Stomach (tissue), 19 donors: ENCODE measurements at places on chromosomes 7 and 10. TPM values are rescaled to one million over a fixed set of nuclear protein-coding genes. Genes with fewer than 3 reads are reported as not detected.

GRCh38 chr7:29270594-29271318 is 76.2 kb downstream of the CHN2 start:
- H3K27me3 ChIP-seq, result no peaks in the 10 kb centered on the region
- H3K27ac ChIP-seq, result peak overlapping the region; percentile 52

DNA sequence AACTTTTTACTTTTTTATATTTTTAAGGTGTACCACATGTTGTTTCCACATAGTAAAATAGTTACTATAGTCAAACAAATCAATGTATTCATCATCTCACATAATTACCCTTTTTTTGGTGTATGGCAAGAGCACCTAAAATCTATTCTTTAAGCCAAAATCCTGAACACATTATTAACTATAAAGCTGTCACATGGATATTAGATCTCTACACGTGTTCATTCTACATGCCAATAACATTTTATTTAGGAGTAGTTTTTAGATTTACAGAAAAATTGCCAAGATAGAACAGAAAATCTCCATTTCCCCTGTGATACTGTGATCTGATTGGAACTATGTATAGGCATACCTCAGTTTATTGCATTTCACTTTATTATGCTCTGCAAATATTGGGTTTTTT is 137.1 kb downstream of the SH2D4B start:
- H3K27me3 ChIP-seq, result no peaks in the 10 kb centered on the region
- no peaks in the 10 kb centered on the region for H3K36me3 ChIP-seq
- no peaks in the 10 kb centered on the region for H3K4me1 ChIP-seq
- H3K27ac ChIP-seq, result no peak overlapping the region

DNA sequence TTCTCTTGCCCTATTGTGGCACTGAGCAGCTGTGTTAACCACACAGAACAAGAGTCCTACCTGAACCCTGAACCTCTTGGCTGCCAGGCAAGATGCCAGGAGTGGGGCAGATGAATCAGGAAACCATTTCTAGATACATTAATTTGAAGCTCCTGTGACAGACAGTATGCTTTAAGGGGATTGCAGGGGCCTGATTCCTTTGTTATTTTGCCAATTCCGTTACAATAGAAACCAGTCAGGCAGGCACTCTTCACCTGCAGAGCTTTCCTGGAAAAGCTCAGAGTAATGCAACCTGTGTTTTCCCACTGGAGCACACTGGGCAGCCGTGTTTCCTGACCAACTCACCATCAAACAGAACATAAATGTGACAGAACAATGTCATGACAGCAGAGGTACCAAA is 233.1 kb downstream of the BMPER start:
- no peaks in the 10 kb centered on the region for H3K4me1 ChIP-seq
- DNase-seq, result no peak
- H3K4me3 ChIP-seq, result no peak overlapping the region

CDH23 gene
- 0.53 TPM for polyA plus RNA-seq

GRCh38 chr7:137687556-137688265 is 159.1 kb downstream of the DGKI start:
- DNase-seq, result no peak
- H3K27me3 ChIP-seq, result no peaks in the 10 kb centered on the region
- H3K4me3 ChIP-seq, result no peak overlapping the region

DNA sequence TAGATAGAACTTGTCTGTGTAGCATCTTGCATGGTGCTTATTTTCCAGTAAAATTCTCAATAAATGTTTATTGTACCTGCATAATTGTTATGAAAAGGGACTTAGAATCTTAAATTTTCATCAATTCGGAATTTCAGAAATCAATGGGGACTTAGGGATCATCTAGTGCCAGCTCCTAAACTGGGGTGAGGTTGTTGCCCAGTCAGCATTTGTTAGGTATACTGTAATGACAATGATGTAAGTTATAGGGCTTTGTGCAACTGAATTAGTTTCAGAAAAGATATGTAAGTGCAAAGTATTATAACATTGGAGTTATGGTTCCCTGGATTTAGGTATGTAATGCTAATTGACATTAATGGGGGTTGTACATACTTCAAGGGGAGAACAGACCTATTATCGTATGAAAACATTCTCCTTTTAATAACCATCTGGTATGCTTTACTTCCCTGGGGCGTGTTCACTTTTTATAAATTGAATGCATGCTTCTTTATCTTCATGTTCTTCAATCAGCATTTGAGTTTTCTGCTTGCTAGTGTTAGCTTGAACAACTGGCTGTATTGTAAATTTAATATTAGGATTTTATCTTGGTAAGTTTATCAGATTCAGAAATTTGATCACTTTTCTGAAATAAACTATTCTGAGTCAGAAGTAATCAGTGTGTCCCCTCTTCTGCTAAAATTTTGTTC is 270.3 kb downstream of the BBS9 start:
- H3K36me3 ChIP-seq, result no peaks in the 10 kb centered on the region
- H3K4me3 ChIP-seq, result no peak overlapping the region
- no peak for DNase-seq
- no peaks in the 10 kb centered on the region for H3K4me1 ChIP-seq

DNA sequence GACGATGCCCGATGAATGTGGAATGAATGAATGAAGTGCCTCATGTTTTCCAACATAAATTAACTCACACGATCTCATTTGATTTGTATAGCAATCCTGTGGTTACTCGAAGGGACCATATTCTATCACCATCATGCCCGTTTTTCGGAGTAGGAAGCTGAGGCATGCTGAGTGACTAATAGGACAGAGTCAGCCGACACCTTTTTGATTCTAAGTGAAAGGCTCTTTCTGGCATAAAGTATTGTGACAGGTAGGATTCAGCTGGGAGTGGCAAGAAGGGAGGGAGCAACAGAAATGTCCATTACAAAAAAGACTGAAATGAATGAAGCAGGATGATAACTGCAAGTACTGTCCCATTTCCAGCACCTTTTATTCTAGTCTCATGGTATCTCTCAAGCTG is 55.7 kb downstream of the KLRG2 start:
- DNase-seq, result no peak
- peaks cover 24% of the 10 kb centered on the region for H3K36me3 ChIP-seq

- DNase-seq, result peak; percentile 20
- H3K27ac ChIP-seq, result no peak overlapping the region
- no peaks in the 10 kb centered on the region for H3K36me3 ChIP-seq
These were observed 131.0 kb upstream of the C1GALT1 start for GRCh38 chr7:7051206-7051877.

GRCh38 chr7:14218338-14218737 is 228.9 kb upstream of the ETV1 start:
- H3K36me3 ChIP-seq, result no peaks in the 10 kb centered on the region
- no peaks in the 10 kb centered on the region for H3K27me3 ChIP-seq
- no peaks in the 10 kb centered on the region for H3K4me1 ChIP-seq
- no peak overlapping the region for H3K27ac ChIP-seq
- DNase-seq, result no peak

GRCh38 chr10:79070606-79071395 is 2.0 kb downstream of the ZMIZ1 start:
- peak; percentile 95 for DNase-seq
- H3K36me3 ChIP-seq, result no peaks in the 10 kb centered on the region
- peak overlapping the region; percentile 99 for H3K27ac ChIP-seq
- peaks cover 56% of the 10 kb centered on the region for H3K4me1 ChIP-seq
- peak overlapping the region; percentile 89 for H3K4me3 ChIP-seq

RBP3 gene
- polyA plus RNA-seq, result not detected

GSDME gene
- 3.4 TPM for polyA plus RNA-seq

GRCh38 chr7:80027611-80028173 is 106.9 kb upstream of the GNAI1 start:
- H3K4me1 ChIP-seq, result no peaks in the 10 kb centered on the region
- no peaks in the 10 kb centered on the region for H3K27me3 ChIP-seq
- no peak overlapping the region for H3K4me3 ChIP-seq
- no peak overlapping the region for H3K27ac ChIP-seq
- H3K36me3 ChIP-seq, result no peaks in the 10 kb centered on the region

DNA sequence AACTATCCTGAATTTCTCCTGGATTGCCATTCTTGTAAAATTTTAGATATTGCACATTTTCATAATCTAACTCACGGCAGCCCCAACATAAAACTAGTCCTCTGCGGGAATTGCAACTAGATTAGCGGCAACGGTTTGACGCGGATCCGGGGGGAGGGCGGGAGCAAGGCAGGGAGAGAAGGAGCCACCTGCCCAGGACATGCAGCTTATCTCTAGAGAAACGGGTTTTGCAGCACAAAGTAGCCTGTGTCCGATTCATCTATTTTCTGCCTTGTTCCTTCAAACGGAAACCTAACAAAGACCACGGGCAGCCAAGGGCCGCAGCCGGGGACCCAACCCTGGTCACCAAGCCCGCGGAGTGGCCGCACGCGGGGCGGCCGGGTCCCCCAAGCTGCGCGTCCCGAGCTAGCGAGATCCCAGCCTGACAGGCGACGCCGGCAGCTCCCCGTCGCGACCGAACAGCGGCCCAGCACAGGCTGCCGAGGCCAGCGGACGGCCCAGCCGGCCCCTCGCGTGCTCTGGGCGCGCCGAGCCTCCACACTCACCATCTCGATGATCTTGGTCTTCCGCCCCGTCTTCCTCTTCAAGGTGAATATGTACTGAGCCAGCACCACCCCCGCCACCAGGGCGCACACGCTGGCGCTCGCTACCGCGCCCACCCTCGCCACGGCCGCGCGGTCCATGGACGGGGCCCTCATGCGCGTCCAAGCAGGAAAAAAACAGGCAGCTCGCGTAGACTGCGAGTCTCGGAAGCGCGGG is at the start of gene NT5C3A:
TSS of gene NT5C3A (minus strand) at position 754 of the 759 bp plus-strand sequence. CDS start at position 683, 71 bp downstream.
- H3K27me3 ChIP-seq, result no peaks in the 10 kb centered on the region
- no peaks in the 10 kb centered on the region for H3K36me3 ChIP-seq
- DNase-seq, result peak; percentile 71
- peaks cover 16% of the 10 kb centered on the region for H3K4me1 ChIP-seq

LRCH4 gene
- 26.0 TPM for polyA plus RNA-seq

RHOBTB1 gene
- 22.5 TPM for polyA plus RNA-seq

FBXL13 gene
- 6.0 TPM for polyA plus RNA-seq

GRCh38 chr10:59222788-59223187 is 46.3 kb downstream of the PHYHIPL start:
- no peaks in the 10 kb centered on the region for H3K4me1 ChIP-seq
- DNase-seq, result no peak
- no peak overlapping the region for H3K27ac ChIP-seq
- no peaks in the 10 kb centered on the region for H3K27me3 ChIP-seq
- no peak overlapping the region for H3K4me3 ChIP-seq

- H3K27me3 ChIP-seq, result no peaks in the 10 kb centered on the region
- H3K27ac ChIP-seq, result peak overlapping the region; percentile 56
- no peak for DNase-seq
- H3K4me1 ChIP-seq, result peaks cover 15% of the 10 kb centered on the region
- H3K4me3 ChIP-seq, result no peak overlapping the region
- H3K36me3 ChIP-seq, result no peaks in the 10 kb centered on the region
These were observed 41.3 kb downstream of the TBXAS1 start for GRCh38 chr7:139870380-139870779.

DNA sequence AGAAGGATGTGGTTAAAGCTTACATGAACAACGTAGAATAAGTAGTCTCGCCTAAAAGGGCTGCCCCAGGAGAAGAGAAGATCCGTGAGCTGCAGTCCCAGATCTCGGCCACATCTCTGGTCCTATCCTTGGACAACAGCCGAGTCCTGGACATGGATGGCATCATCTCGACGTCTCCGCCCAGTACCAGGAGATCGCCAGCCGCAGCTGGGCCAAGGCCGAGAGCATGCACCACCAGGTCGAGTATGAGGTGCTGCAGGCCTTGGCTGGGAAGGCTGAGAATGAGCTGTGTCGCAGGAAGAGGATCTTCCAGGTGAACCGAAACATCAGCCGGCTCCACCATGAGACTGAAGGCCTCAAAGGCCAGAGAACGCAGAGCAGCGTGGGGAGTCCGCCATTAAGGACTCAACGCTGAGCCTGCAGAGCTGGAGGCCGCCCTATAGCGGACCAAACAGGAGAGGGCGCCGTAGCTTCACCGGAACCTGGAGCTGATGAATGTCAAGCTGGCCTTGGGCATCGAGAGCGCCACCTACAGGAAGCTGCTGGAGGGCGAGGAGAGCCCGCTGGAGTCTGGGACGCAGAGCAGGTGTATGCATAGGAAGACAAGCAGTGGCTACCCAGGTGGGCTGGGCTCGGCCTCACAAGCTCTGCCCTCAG is 22.2 kb downstream of the LIPK start:
- no peak for DNase-seq
- H3K4me1 ChIP-seq, result no peaks in the 10 kb centered on the region
- H3K4me3 ChIP-seq, result no peak overlapping the region
- H3K27me3 ChIP-seq, result no peaks in the 10 kb centered on the region
- H3K36me3 ChIP-seq, result no peaks in the 10 kb centered on the region

- H3K27me3 ChIP-seq, result no peaks in the 10 kb centered on the region
- H3K27ac ChIP-seq, result no peak overlapping the region
- no peak overlapping the region for H3K4me3 ChIP-seq
These were observed 169.5 kb upstream of the CHRM2 start for GRCh38 chr7:136698977-136699376.

- H3K4me3 ChIP-seq, result peak overlapping the region; percentile 71
- no peak for DNase-seq
- H3K4me1 ChIP-seq, result no peaks in the 10 kb centered on the region
- H3K27ac ChIP-seq, result peak overlapping the region; percentile 76
These were observed 914 bp downstream of the SDHAF3 start for GRCh38 chr7:97118306-97118917.

DLX5 gene
- polyA plus RNA-seq, result not detected

DNA sequence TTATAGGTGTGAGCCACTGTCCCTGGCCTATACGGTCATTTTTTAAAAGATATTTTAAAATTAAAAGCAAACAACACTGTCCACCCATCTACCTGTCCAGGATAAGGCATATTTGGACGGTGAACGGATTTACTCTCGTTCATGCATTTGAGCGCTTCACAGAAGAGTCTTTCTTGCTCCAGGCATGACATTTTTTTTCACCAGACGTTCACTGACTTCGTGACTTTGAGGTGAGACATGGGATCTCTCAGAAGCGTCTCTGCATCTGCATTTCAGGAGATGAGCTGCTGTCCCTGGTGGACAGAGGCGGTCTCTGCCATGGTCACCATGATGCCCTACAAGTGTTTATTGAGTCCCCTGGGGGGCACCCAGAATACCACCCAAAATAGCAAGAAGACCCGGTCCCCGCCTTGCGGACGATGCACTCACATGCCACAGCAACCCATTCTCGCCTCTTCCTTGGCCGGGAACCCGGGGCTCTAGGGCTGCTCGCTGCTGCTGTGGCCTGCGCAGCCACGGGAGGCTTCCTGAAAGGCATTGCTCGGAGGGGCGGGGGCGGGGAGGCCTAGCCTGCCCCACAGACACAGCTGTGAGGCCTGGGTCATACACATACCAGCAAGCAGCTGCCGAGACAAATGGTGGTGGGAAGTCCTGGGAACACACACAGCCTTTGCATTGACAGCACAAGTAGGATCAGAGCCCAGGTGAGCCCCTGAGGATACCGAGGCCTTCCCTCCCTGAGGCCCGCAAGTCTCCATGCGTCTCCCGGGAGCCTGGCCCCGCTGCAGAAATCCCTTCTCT is 84.4 kb downstream of the RGS10 start:
- H3K27me3 ChIP-seq, result no peaks in the 10 kb centered on the region
- H3K27ac ChIP-seq, result no peak overlapping the region
- H3K4me3 ChIP-seq, result no peak overlapping the region

DNA sequence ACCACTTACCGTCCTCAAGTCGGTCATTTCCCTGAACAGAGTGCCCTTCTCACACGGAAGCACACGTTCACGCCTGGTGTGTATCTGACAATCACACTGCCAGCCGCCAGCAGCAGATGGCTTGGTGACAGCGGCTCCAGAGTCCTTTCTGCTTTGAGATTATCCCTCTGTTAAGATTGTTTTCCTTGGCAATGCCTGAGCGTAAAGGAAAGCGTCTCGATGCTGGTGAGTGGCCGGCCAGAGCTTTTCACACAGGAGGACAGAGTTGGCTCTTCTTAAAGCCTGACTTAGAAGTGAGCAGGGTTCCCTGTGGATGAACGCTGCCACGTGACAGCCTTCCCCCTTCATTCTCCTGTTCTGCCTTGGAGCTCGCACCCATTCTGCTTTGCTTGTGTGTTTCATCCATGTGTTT is 22.1 kb upstream of the PRKAR1B start:
- no peaks in the 10 kb centered on the region for H3K27me3 ChIP-seq
- peak; percentile 54 for DNase-seq
- no peak overlapping the region for H3K27ac ChIP-seq
- peaks cover 19% of the 10 kb centered on the region for H3K4me1 ChIP-seq
